ENCODE measurements at places on chromosomes 6 and 20.

- DNase-seq: peak; percentile 66
Observed at GRCh38 chr6:169722362-169723199, 1.7 kb downstream of the PHF10 start.

GRCh38 chr20:50588034-50588736 is 78.0 kb downstream of the PTPN1 start:
- peak; percentile 45 for DNase-seq

GRCh38 chr6:137637121-137637520 is 142.9 kb upstream of the OLIG3 start:
- no peak for DNase-seq

- no peak for DNase-seq
Observed at GRCh38 chr6:138253731-138254130, 35.4 kb upstream of the PBOV1 start.

DNA sequence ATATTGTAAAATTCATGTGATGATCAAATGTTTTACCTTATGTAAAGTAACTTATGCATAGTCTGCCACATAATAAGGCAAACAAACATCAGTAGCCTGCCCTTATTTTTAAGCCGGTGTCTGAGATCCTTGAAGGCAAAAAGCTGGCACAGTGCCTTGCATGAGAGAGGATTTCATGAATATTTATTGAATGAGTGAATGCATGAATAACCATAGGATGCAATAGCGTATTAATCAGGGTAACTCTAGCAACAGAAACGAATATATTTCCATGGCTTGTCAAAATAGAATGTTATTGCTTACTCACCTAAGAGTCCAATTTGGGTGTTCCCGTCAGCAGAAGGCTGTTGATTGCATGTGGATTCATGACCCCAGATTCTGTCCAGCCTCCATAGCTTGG is 34.9 kb downstream of the BTBD3 start:
- no peak for DNase-seq

DNA sequence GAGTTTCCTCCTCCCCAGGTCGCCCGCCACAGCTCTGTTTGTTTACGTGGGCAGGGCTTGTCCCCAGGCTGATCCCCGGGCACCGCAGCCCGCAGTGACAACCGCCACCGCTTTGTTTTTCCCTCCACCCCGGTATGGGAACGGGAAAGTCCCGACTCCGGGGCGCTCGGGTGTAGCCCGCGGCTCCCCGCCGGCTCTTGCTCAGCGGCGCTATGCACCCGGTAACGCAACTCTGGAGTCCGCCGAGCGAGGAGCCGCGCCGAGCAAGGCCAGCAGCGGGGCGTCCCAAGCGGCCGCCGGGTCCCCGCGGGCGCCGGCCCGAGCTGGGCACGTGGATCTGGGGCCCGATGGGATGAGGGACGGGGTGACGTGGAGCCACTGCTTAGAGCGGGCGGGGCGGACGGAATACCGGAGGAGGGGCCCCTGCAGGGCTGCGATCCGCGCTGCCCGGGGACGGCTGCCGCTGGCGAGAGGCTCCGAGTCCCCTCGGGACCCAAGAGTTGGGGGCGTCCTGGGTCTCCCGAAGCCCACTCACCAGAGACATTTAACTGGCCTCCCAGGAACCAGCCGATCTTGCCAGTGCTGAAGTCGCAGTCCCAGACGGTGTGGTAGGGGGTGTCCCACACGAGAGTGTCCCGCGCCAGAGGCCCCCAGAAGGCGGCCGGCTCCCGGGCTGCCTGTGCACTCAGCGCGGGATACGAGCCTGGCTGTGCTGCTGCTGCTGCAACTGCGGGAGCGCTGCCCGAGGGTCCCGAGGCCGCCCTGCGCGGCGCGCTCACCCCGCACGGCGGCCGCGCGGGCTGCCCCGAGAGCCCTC is 497 bp downstream of the ACSS1 start:
- peak; percentile 88 for DNase-seq

DNA sequence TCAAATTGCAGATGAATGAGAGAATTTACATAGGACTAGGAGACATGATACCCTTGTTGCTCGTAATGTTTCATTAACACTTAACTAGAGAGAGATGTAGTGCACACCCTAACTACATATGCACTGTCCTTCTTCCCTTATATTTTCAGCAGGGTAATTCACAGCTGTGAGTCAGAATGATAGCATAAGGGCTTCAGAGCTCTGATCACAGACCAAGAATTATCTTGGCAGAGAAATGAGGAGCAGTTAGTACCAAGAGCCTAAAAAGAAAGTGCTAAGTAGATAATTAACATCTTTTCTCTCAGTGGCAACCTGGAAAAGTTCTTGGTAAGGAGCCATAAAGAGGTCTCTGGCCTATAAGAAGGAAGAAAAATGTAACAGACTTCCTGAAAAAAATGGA is 35.8 kb downstream of the GRIK2 start:
- no peak for DNase-seq

GRCh38 chr20:10462516-10462915 is 27.4 kb downstream of the SLX4IP start:
- no peak for DNase-seq

DNA sequence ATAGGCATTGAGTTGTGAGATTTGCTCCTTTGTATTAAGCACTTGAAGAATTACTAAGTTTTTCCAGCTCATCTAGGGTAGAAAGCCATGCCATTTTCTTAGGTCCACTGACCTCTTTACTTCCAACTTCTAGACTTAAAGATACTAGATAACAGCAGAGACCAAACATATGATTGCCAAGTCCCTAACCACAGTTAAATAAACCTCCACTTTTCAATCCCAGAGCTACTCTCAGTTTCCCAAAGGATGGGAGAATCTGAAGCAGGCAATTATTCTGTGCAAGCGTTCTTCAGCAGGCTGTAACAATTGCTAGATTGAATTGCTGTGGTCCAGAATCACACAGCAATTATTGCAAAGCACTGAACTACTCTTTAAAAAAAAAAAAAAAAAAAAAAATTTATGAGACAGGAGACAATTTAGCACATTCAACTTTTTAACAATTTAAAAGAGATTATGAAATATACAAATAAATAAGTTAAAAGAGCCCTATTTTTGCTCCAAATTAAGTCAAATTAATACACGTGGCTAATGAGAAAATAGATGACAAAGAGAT is 104.0 kb upstream of the PRSS16 start:
- DNase-seq: no peak

DNA sequence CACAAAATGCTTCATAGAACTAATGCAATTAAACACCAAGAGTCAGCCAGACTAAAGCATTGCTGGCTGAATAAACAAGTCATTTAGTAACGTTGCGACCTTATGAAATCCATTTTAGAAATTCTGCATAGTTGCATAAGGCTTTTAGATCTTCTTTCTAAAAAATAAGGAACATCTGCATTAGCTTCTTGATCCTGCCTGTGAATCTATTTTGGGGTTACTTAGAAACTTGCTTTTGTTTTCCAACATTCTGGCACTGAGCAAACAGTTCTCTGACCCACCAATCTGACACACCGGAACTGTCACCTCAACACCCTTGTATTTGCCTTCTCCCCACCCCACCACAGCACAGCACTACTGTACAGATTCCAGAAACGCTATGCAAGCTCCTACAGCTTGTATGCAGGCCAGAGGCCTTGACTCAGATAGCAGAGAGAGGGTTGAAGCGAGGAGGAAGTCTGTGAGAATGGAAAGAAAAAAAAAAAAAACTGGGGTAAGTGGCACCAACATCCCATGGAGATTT is 55.0 kb downstream of the KIF13A start:
- no peak for DNase-seq

GRCh38 chr6:11909696-11910132 is 102.4 kb upstream of the HIVEP1 start:
- no peak for DNase-seq

- DNase-seq: no peak
Observed at GRCh38 chr20:58751979-58752378, 59.4 kb downstream of the NPEPL1 start.

DNA sequence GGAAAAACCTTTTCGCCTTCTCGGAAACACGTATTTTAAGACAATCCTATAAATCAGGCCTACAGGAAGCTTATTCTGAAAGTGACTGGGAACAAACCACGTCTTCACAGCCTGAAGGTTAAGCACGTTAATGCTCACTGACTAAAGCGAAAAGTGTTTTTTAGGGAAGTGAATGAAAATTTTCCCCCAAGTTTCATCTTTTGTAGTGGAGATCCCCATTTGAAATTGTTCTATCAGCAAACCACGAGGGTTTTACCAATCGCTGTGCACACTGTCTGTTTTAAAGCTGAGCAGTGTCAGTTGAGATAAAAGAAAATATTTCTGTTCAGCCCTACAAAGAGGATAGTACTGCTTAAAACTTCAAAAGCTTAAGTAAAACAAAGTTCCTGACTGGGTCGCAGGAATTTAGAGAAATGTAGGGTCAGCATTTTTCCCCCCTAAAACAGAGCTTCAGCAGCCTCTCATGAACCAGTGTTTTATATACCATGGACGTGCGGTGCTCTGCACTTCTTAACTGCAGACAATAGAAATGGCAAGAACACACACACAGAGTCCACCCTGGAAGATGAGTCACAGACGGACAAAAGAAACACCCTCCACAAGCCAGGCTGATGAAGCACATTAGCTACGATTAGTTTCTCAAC is 34.9 kb downstream of the SLC22A23 start:
- DNase-seq: peak; percentile 44

DNA sequence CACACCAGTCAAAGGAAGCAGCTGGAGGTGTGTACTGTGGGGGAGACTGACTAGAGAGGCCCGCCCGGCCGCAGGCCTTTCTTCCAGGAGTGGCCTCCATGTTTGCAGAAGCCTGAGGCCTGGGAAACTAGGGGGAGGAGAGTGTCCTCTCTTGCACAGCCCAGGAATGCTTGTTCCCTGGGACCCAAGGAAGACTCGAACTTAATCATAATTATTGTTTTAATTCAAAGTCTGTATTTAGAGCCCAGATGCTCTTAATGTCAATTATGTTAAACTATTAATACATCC is 23.1 kb downstream of the BNIP5 start:
- DNase-seq: no peak

DNA sequence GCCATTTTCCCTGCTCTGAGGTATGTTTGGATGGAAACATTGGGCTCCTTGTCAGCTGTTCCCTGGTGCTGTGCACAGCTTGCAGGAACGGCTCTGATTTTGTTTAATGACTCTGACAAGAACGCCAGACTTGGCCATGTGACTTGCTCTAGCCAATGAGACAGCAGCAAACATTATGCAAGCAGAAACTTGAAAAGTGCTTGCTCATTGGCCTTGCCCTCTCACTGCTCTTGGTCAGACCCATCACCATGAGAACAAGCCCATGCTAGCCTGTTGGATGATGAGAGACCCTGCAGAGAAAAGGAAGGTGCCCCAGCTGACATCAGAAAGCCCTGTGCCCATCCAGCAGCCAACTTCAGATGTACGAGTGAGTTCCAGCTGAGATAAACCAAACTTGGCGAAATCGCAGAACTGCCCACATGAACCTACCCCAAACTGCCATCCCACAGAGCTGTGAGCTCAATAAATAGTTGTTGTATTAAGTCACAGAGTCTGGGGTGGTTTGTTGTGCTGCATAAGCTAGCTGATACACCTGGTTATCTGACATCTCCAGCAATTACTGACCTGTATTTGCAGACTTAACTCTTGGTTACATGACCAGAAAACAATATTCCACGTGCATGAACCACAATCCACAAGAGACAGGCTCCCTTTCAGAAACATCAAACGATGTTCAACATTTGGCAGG is 96.9 kb downstream of the JPH2 start:
- DNase-seq: no peak

DNA sequence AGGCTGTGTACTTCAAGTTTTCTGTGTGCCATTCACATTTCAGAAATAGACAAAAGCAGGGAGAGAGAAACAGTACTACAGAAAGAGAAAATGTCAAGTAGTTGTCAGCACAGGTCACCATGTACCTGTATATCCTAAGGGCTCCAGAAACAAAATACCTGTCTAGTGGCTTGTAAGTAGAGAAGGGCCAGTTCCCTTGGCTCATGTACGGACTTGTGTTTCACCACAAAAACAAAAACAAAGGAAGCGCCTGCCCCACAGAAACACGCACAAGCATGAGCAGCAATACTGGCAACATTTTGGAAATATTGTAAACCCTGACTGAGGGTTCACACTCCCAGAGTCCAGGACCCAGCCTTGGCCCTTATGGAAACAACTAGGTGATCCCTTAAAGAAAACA is 44.3 kb downstream of the CNKSR3 start:
- no peak for DNase-seq
